Foreskin melanocyte (primary cell): ENCODE measurements at places on chromosomes 2 and 18.

DNA sequence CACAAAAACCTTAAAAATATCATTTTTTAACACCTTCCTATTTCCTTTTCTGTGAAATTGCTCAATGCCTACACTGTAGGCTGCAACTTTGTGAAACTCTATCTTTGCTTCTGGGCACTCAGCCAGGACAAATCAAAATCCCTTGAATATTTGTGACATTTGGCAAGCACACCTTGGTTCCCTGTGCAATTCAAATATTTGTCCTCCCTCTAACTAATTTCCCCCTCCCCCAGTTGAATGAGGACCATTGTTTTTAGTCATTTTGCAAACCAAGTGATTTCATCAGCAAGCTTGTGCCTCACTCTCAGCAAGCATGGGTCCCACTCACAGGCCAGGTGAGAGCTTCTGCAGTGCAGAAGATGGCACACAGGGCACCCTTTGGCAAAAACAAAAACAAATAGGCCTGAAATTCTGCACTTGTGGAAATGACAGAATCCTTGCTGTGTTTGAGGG lies 541.5 kb downstream of the CNTNAP5 start:
- no peak for DNase-seq

DNA sequence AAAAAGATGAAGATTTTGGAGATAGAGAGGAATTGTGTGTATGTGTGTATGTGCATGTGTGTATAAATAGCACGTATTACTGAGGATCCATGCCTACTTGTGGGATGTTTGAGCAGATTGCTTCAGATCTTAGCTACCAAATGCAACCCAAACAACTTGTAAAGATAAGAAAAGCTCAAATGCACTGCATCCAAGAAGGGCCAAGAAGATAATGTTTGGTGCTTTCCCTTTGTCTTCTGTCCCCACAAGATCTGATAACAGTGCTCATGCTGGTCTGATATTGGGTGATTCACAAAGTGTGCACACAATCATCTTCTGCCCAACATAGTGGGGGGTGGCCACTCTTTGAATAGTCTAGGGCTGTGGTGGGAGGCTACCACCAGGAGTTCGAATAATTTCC lies 284.8 kb upstream of the CYRIA start:
- DNase-seq, result no peak

DNA sequence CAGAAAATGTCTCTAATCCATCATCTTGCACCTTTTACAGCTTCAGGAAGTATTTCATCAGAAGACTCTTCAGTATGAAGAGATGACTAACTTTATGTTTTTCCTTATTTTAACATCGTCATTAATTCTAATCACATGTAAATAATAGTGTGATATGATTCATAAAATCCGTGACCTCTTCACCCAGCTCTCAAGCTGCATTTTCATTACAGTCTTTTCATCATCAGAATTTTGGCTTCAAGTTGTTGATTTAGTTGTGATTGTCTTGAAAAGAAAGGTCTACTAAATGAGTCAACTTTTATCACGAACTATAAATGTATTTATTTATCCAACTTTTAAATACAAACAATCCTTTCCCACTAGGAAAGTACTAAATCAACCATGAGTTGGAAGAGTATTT lies 410.3 kb downstream of the LRP1B start:
- DNase-seq, result no peak

DNA sequence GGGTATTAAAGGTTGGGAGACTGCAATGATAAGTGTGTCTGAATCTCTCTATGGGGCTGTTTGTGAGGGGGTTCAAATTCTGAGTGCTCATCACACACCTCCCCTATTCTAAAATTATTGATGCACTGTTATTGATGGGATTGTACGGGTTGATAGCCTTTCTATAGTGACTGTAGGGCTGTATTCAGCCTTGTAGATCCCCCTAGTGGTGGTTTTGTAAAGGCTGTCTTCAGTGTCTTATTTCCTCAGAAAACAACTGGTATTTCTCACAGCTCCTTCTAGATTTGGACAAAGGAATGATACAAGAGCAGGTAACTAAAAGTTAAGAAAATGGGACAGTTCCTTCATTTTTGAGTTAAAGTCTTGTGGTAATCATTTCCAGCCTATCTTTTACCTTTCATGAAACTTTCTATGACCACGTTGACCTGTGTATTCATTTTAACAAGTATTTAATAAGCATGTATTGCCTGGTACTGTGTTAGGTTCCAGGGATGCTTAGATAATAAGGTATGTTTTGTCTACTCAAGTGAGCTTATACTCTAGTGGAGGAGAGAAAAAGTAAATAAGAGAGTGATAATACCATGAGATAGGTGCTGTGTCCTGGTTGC lies 21.2 kb downstream of the SMAD4 start:
- no peak for DNase-seq

DNA sequence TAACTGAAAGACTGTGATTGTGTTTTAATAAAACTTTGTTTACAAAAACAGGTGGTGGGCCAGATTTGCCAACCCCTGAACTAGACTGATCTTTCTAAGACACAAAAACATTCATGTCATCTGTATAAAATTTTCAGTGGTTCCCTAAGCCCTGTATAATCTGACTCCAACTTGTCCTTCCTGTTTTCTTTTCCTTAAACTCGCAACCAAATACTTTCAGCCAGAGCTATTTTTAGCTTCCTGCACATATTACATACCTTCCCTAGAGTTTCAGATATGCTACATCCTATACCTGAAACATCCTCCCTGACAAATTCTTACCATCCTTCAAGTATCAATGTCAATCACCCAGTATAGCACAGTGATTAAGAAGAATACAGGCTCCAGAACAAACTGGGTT lies 4.8 kb downstream of the GCFC2 start:
- DNase-seq, result no peak

GRCh38 chr2:44945676-44946371 lies 4.3 kb downstream of the SIX3 start:
- DNase-seq, result no peak

- DNase-seq, result no peak
These were observed 631.5 kb upstream of the KLHL29 start for GRCh38 chr2:22753476-22753875.

- DNase-seq, result no peak
These were observed 17.7 kb upstream of the GAD1 start for GRCh38 chr2:170798996-170799395.

GRCh38 chr2:30331038-30331437 lies 99.7 kb downstream of the LBH start:
- no peak for DNase-seq

DNA sequence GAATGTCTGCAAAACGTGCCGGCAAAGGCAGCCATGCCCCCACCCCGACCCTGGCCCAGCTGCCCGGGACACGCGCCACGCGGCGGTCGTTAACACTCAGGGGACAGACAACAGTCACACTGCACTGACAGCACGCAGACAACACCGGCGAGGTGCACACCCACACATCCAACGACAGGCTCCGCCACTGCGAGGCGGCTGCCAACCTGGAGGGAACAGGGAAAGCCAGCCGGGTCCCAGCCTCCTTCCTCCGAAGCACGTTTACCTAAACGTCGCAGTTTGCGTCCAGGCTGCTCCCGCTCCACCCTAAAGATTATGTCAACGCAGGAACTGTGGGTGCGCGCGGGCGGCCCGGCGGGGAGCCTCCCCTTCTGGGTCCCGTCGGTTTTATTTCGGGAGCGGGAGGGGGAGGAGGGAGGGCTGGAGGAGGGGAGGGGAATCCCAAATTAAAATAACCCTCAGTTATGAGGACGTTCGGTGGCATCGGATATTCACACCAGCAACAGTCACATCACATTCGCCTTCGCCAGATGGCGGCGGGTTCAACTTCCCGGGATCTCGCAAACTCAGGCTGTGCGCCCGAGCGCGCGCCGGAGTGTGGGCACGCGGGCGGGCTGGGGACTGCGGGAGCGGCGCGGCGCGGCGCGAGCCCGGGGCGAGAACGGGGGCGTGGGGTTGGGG lies 644 bp downstream of the PTGR3 start:
- DNase-seq, result no peak

GRCh38 chr18:31497836-31498573 lies at the start of gene DSG2:
DSG2 (plus strand) TSS chr18:31498177; CDS start chr18:31498252, 75 bp downstream.
- no peak for DNase-seq

DNA sequence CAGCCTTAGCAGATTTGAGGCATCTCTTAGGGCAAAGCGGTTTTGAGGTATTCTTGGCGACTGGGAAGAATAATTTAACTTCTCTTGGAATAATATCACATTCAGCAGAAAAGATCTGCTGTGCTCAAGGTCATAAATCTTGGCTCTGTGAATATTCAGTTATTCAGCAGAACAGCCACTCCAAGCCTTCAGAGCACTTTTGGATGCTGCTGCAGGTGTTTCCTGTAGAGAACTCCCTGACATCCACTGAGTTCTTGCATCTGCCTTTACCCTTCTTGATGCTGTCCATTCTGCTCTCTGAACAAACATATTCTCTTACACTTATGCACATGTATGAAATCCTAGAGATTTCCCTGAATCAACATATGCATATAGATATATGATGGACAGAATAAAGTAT lies 390.3 kb downstream of the NRXN1 start:
- DNase-seq, result no peak

DNA sequence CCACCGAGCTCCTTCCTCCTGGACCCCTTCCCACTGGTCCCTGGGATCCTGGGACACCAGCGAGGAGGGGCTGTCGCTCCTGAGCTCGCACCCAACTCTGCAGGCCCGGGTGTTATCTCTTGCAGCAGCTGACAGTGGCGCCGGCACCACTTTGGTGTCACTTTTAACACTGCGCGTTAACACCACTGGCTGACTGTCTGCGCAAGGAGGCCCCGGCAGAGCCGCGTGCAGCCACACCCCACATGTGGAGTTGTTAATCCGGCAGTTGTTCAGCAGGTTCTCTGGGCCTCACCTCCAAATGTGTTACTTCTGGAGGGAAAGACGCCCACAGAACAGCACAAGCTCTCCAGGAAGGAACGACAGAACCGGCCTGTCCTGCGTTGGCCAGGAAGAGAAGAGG lies 155.0 kb upstream of the GLI2 start:
- no peak for DNase-seq

DNA sequence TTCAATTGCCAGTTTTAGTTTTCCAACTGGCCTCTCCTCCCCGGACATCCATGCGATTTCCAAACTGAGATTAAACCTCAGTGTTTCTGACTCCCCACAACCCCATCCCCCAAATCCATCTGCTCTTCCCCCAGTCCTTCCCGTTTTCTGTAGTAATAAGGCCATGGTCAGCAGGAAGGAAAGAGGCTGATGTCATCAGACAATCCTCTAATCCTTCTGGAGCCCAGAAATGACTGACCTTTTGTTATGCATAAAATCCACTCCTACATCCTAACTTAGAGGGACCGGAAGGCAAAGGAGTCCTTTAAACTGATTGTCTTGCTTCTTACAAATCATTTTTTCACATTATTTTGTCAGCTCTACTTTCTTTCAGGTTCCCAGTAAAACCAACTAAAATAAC lies 155.8 kb downstream of the INO80D start:
- DNase-seq, result peak; percentile 19

GRCh38 chr2:206056286-206056685 lies 29.7 kb downstream of the INO80D start:
- no peak for DNase-seq

DNA sequence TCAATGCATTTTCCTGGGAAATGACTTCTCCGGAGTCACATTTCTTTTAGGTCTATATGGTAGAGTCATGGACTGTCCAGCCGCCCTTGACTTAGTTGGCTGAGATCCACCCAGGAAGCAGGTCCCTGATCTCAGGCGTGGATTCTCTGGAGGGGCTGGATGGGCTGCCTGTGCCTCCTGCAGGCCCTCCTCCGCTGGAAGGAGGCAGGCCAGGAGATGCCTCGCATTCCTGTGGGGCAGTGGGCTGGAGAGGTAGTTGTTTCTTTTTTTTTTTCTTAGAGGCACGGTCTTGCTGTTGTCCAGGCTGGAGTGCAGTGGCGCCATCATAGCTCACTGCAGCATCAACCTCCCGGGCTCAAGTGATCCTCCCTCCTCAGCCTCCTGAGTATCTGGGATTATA lies 129.0 kb upstream of the MYCN start:
- DNase-seq, result no peak

DNA sequence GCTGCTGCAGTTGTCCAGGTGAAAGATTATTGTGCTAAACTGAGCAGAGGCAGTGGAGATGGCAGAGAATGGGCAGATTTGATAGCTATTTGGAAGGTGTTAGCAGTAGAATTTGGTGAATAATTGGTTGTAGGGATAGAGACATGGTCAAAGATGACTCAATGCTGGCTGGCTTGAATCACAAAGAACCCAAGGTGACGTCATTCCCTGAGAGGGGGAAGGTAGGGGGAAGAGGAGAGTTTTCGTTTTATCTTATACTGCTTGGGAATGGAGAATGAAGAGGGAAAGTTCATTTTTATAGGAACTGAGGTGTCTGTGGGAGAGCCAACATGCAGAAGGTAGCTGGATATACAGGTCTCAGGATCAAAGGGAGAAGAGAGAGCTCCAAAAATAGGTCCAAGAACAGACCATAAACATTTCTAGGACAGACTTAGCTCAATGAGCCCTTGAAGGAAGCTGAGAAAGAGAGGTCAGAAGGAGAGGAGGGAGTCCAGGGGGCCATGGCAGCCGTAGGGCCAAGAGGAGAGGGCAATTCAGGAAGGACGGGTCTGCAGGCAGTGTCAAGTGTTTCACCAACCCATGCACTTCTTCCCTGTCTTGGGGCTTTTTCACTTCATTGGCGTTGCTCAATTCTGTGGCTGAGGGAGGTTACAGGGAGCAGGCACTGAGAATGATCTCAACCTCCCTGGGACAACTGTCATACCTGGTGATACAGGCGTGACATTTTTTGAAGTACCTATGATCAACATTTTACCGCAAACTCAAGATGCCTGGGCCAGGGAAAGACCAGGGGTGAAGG lies 281.3 kb downstream of the TDRD15 start:
- DNase-seq, result no peak

- DNase-seq, result no peak
These were observed 74.6 kb upstream of the SMAD7 start for GRCh38 chr18:49025426-49025766.
